ENCODE measurements at places on chromosomes 3 and 15.

- no peak for DNase-seq
Observed at GRCh38 chr3:197458179-197458707, 97.5 kb downstream of the BDH1 start.

- DNase-seq = no peak
Observed at GRCh38 chr3:56001537-56001936, 466.7 kb downstream of the ERC2 start.

DNA sequence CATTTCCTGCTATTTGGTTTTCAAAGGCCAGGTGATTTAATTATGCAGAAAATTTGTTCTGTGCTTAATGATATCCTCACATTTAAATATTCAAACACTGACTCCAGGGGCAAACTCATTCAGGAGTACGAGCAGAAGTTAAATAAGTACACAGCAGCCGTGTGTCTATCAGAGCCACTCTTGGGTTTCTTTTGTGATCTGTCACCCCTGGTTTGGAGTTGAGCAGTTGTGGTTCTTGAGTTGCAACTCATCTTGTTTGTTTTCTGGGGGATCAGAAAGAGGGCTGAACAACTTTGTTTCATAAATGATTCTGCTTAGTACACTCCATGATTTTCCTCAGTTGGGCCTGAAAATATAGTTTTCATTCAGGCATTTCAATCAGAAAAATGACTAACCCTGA lies 25.7 kb upstream of the PPP4R2 start:
- no peak for DNase-seq

GRCh38 chr3:23304424-23304823 lies 101.3 kb downstream of the UBE2E2 start:
- DNase-seq = no peak

GRCh38 chr3:140113996-140114788 lies 179.2 kb downstream of the CLSTN2 start:
- DNase-seq = no peak

DNA sequence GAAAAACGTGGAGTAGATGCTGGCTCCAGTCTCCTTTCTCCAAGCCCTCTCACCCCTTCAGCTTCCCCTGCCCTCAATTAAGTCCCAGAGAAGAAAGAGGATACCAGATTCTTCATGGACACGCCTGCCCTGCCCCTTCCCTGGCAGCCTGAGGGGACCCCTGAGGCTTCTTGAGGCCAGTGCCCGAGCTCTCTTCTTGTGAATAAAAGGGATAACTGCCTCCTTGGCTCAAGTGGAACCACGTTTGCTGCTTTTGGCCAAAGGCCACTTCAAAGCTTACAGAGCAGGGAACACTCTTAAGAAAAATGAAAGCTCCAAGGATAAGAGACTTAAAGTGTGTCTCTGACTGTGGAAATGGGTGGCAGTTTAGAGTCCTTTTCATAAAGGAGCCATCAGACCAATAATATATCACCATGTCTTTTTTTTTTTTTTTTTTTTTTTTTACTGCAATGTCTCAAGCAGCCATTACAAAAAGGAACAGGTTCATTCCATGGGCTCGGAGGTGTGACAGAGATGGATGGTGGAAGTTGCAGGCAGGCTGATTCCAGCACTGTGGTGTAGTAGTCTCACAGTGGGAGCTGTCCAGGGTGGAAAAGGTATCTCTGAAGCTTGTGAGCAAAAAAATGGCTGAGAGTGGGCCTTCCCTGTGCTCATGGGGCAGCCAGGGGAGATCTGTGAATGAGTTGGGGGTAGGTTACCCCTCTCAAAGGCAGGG lies 108.8 kb downstream of the SEMA5B start:
- DNase-seq = no peak

GRCh38 chr15:49495993-49496753 lies 73.1 kb downstream of the FGF7 start:
- DNase-seq = no peak

- DNase-seq = no peak
Observed at GRCh38 chr15:88232771-88233201, 23.8 kb downstream of the NTRK3 start.

- no peak for DNase-seq
Observed at GRCh38 chr15:33369941-33370622, 59.3 kb downstream of the RYR3 start.

DNA sequence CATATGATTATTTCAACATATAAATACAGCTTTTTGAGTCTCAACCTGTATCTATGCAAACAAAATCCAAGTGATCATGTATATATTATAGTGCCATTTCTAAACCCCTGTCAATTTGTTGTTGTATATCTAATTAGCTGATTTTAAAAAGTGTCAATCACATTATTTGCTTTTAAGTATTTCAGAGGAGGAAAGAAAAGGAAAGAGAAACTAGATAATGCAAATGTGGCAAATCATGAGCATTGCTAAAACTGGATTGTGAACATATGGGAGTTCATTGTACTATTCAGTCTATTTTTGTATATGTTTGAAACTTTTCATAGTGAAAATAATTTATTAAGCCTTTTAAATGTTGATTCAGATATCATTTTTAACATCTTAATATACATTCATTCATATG lies 190.7 kb downstream of the ZIC4 start:
- no peak for DNase-seq

DNA sequence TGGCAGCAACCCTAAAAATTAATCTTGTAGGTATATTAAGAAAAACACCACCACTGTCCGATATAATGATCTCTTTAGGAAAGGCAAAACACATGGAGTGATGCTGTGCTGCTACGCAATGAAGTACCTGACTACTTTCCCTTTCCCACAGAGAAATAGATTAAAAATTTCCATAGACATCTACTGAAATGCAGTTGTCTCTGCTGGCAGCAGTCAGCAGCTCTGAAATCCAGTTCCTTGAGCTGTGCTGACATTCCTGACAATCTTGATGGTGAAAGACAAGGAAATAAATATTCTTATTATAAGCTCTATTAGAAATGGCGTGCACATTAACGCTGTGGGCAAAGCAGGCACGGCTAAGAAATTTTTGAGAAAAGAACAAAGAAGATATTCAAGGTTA lies 287.6 kb downstream of the IL5RA start:
- no peak for DNase-seq

- no peak for DNase-seq
Observed at GRCh38 chr3:52429031-52429430, 15.9 kb downstream of the SEMA3G start.

DNA sequence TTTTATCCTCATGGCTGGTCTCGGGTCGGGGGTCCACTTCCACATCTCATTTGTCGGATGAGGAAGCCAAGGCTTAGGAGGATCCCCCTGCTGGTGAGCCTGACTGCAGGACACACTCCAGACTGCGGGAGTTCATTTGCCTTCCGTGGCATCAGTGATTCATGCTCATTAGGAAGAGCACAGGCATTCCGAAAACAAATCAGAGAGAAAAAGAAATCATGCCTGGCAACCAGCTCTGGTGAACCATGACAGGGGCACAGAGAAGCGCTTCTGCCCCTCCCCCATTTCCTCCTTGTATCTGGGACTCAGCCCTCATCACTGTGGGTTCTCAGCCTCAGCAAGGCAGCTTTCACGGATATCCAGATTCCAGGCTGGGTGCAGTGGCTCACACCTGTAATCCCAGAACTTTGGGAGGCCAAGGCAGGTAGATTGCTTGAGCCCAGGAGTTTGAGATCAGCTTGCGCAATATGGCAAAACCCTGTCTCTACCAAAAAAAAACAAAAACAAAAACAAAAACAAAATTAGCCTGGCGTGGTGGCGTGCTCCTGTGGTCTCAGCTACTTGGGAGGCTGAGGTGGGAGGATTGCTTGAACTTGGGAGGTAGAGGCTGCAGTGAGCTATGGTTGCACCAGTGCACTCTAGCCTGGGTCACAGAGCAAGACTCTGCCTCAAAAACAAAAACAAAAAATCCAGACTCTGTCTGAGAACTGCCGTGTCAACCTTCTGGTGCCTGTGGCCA lies 28.4 kb downstream of the IRAK2 start:
- no peak for DNase-seq

DNA sequence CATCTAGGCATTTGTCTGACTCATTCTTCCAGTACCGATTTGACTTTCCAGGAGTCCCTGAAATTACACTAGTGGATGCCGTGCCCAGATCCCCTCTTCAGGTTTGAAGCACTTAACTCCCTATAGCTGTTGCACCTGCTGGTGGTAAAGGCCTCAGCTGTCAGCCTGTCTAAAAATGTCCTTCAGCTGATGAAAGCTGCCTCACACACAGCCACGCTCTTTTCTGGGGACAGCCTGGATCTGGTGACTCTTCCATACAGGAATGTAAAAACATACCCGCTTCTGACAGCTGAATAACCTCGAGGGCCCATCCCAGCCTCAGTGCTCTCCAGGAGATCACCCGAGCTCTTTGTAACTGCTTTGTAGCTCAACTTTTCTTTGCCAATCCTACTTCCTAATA lies 534.1 kb upstream of the GRM7 start:
- DNase-seq = no peak

GRCh38 chr3:56347219-56347871 lies 120.9 kb downstream of the ERC2 start:
- no peak for DNase-seq

DNA sequence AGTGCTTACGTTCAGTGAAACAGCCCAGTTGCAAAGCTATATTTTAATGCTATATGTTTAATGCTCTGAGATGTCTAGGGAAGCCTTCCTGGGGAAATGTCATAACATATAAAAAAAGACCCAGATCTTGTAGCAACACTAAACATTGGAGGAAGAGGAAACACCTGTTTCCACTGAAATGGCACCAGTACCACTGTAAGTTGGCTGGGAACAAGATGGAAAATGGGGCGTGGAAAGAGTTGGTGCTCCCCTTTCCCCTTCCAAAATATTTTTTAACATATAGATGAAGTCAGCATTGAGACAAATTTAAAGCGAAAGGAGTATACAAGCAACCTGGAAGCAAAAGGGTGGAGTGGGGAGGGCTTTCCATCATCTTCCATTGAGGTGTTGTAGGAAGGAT lies 289.9 kb upstream of the COL8A1 start:
- DNase-seq = no peak

GRCh38 chr3:114308377-114308776 lies 14.5 kb downstream of the TIGIT start:
- no peak for DNase-seq

DNA sequence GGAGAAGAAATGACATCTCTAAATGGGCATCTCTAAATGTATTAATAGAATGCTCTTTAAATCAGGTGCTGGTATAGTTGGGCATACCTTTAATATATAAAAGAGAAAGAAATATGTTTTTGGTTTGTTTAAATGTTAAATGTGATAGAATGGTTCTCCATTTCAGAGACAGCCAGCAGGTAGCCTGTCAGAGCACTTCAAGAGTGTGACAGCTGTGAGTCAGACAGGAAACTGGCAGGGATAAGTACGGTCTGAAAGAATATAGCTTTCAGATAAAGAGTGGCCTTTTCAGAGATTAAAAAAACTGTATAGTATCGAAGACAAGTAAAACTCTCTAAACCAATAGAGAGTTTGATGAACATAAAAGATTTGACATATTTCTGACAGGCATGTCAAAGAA lies 654.1 kb downstream of the IGSF11 start:
- DNase-seq = no peak

DNA sequence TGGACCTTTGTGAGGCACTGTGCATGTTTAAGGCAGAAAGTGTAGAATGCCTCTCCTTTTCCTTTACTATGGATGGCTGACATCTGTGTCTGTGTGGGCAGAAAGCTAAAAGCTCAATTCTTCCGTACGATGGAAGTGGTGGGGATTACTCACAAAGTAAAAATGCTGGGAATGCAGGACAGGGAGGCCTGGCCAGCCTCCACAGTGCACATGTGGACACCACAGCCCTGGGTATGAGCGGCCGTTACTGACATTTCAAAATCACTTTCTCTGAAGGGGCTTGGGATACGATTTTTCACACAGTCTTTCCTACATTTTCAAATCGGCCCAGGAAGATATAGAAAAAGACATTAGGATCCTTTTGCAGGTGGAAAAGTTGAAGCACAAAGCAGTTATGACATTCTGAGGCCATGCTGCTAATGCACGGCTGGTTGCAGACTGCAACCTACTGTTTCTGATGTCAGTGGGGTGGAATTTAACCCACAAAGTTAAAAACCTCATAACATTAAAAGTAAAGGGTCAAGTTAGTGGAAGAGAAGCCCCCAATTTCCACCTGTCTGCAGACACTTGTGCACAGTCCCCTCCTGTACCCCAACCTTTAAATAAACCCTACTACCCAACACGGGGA lies 27.9 kb downstream of the EHD4 start:
- DNase-seq = no peak

DNA sequence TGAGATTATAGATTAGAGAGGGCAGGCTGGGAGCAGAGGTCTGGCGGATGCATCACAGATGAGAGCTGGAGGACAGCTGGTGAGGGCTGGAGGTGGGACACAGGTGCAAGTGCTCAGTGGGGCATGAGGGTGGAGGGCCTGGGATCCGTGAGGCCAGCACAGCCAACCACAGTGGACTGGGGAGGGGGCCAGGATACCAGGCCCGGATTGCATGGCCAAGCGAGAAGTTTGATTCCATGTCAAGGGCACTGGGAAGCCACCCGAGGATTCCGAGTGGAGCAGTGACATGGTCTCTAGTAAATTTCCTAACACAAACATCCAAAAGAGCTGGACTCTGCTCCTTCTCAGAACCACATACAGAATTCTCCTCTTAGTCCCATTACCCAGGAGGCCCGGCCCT lies 44.0 kb upstream of the SLC41A3 start:
- DNase-seq = no peak

DNA sequence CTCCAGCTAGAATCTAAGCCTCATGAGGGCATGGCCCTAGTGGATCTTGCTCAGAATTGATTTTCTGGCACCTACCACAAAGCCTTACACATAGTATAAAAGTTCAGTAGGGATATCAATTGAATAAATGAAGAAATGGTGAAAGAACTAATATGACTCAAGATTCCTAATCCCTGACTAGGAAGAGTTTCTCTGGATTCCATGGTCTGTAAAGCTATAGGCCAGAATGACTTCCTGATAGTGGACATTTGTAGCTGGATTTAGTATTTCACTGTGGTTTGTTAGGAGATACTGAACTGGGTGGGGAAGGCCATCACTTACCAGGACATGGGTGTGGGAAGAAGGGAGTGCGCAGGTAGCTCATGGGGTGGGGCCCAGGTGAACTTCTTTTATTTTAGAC lies 168.9 kb downstream of the RAP2B start:
- no peak for DNase-seq

DNA sequence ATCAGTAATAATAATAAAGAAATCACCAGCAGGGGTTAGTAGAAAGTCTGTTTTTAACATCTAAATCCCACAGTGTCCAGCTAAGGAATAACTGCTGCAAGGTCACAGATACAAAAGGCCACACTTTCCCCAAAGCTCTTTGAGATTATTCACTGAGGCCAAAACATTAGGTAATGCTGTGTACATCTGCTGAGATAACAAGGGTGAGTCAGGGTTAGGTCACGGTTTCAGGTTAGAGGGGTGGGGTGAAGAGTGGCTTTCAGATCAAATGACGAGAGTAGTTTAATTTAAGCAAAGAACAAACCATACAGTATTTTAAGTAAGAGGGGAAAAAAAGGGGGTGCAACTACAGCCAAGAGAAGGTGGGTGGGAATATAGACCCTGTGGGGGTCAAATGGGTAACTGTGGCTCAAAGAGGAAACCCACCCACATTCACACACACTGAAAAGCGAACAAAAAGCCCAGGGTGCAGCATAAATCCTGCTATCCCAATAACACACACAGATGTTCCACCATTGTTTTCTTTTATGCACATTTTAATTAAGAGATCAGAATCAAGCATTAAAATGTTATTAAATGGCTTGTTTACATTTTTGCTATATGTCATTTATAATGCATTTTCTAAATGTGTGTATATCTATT lies 412.9 kb downstream of the TIGIT start:
- no peak for DNase-seq

All from activated CD8-positive, alpha-beta memory T cell treated with anti-CD3 and anti-CD28 coated beads for 4 hours (primary cell).